ENCODE measurements at places on chromosomes 3 and 15.

- peak; percentile 33 for DNase-seq
These were observed 534.6 kb upstream of the ATP11B start for GRCh38 chr3:182258538-182259177.

DNA sequence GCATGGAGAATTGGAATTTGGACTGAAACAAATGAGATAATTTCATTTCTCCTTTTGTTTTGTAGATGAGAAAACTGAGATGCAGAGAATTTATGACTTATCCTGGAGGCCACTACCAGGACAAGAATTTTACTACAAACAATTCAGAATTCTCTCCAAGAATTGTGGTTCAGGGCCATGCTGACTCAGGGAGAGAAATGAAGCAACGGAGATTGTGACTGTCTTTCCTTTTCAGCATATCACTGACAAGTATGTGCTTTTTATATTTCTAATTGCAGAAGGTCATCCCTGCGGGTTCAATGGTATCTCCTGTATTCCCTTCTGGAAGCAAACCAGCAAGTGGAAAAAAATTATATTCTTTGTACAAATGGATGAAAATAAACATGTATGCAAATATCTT is 170.8 kb upstream of the MITF start:
- DNase-seq = peak; percentile 10

GRCh38 chr3:71454512-71455403 is 128.8 kb downstream of the FOXP1 start:
- no peak for DNase-seq

DNA sequence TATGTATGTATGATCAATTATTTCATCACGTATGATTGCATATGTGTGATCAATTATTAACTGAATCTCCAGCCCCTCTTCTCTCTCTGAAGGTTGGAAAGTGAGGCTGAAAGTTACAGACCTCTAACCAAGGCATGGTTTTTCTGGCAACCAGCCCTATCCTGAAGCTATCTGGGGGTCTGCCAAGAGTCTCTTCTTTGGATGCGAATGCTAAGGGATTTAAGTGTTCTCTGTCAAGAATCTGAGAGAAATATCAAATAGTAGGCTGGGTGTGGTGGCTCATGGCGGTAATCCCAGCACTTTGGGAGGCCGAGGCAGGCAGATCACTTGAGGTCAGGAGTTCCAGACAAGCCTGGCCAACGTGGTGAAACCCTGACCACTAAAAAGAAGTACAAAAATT is 8.1 kb downstream of the NKTR start:
- peak; percentile 21 for DNase-seq

DNA sequence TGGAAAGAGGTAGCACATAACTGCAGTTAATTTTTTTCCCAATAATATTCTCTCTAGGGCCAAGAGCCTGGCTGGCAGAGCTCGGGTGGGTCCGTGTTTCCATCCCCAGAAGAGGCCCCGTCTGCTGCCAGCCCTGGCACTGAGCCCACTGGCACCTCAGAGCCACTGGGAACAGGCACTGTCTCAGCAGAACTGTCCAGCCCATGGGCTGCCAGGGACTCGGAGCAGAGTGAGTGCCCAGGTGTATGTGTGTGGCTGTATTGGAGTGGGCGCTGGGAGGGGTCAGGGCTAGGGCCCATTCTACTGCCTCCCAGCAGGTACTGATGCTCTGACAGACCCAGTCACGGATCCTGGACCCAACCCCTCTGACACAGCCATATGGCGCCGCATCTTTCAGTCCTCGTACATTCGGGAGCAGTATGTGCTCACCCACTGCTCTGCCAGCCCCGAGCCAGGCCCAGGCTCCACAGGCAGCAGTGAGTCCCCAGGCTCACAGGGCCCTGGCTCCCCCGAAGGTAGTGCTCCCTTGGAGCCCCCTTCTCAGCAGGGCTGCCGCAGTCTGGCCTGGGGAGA is 8.9 kb downstream of the VWA5B2 start:
- DNase-seq = no peak

DNA sequence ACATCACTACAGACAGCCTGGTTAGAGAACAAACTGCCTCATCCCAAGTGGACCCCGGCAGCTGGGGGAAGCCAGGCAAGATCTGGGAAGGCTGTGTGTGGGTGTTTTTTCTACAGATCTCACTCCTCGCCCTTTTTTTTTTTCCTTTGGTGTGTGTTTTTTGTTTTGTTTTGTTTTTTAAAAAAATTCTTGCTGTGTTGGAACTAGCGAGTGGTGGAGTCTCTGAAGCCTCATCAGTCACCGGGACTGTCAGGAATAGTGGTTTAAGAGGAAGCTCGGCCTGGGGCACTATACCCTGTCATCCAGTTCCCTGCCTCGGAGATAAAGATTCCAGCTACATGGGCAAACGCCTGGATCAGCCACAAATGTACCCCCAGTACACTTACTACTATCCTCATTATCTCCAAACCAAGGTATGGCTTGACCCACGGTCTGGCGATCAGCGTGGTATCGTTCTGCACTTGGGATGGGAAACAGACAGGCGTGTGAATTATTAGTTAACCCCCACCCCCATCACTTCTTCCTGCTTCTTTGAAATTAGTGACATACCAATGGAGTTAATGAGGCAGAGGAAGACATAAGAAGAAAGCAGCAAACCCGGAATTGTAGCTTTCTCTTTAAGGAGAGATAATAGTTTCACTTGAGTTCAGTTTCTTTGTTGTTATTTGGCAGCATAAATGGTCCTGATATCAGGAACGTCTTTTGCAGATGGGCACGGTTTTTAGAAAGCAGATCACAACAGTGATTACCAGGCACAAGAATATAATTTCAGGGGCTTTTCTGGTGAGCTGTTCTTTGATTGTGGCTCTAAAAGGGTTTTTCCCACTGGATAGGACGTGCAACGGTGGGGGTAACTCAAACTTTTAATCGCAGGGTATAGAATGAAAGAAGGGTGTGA is 722 bp downstream of the RBMS3 start:
- peak; percentile 47 for DNase-seq

DNA sequence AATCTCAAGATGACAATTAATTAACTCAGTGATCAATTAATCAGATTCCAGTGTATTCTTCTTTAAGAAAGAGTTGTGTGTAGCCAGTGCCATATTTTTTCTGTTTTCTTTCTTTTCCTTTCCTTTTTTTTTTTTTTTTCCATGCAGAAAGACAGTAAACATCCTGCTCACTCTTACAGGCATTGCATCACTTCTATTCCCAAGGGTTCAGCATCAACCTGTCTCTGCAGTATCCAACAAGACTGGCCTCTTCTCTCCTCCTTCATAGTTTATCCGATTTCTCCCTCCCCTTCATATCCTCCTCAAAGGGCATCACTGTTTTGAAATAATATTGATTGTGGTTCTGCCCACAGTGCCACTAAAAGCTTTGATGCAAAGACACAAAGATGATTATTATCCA is 17.0 kb upstream of the SLC9A9 start:
- DNase-seq = peak; percentile 10

- DNase-seq = peak; percentile 72
These were observed at the start of gene ABHD6 for GRCh38 chr3:58237238-58237940. ABHD6 (plus strand) TSS chr3:58237792; CDS start chr3:58256587, 18,795 bp downstream.

DNA sequence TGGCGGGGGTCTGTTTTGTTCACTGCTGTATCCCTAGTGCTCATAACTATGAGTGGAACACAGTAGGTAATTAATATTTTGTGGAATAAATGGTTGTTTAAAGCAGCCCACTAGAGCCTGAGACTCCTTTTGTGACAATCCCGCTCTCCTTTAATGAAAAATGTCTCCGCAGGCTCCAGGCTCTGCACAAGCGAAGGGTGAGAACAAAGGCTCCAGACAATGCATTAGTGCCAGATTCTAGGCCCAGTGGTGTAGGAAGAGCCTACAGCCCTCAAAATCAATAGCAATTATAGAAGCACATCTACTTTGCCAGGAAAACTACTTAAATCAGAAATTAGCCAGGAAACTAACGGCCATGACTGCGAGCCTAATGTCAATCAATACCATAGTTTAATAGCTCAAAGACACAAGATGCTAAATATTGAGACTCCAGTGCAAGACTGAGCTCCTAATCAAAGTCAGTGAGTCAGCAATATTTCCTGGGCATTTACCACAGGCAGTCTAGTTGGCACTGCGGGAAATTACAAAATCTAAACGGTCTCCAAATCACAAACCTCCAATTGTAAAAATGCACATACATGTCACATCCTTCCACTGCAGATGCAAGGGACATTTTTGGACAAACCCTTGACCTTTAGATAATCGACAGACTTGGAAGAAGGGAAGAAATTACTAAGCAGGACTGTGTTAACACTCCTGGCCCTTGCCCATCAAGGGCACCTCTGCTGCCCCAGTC is 2.3 kb downstream of the ANXA2 start:
- DNase-seq = no peak

GRCh38 chr3:73469331-73469730 is 155.4 kb downstream of the PDZRN3 start:
- DNase-seq = no peak

GRCh38 chr3:60056404-60056803 is 1006.6 kb upstream of the CFAP20DC start:
- DNase-seq = no peak

- no peak for DNase-seq
These were observed 150.5 kb downstream of the WDR76 start for GRCh38 chr15:43977072-43977884.

DNA sequence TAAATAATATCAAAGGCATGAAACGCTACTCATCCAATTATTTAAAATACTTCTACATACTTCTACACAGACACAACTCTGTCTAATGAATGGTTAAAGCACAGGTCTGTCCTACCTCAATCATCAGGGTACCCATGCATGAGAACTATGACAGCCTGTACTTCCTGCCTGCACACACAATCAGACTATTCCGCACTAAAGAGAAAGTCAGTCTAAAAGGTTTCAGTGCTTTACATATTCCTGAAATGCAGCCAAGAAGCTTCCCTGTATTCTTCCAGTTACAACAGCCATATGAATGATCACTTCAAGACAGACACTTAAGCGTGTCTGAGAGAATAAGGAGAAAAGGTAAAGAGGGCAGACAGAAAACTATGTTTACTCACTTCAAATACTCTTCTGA is 58.8 kb downstream of the TUBGCP4 start:
- DNase-seq = no peak

DNA sequence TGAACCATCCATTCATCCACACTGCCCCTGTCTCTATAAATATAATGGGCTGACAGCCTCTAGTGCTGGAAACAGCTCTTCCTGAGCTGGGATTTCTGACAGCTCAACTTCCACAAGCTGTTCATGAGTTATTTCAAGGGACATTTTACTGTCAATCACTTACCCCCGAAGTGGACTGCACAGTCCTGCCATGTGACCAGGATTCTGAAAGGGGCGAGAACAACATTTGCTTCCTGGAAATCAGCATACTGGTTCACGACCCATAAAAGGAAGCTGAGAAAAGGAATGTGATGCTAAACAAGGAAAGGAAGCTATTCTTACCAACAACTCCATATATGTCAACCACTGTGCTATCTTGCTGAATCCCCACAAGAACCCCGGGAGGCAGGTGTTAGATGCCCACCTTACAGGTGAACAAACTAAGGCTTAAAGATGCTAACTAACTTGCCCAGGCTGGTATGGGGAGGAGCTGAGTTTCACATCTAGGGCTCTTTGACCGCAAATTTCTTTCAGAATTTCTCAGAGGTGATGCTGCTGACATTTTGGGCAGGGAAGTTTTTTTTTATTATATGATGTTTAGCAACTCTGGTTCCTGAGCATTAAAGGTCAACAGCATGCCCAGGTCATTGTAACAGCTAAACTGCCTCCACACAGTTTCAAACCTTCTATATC is 16.5 kb upstream of the REC114 start:
- DNase-seq = no peak

- DNase-seq = no peak
These were observed 261.1 kb downstream of the EPHB1 start for GRCh38 chr3:135056084-135056730.

DNA sequence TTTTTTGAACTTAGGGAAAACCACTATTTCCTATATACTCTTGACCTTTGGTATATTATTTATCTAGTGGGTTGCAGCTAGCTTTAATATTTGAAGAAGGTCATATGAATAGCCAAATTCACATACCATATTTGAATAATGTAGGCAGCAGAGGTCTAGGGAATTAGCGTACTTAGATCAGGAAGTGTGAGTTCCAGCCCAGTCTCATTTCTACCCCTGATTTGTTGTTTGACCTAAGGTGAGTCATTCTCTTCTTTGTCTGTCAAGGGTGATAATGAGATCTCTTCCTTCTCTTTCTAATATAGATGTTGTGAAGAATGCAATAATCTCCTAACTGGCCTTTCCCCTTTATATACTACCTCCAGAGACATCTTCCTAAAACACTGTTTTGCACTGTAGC is 36.6 kb upstream of the ZPLD1 start:
- no peak for DNase-seq

GRCh38 chr3:71944482-71945065 is 159.6 kb upstream of the PROK2 start:
- DNase-seq = no peak

DNA sequence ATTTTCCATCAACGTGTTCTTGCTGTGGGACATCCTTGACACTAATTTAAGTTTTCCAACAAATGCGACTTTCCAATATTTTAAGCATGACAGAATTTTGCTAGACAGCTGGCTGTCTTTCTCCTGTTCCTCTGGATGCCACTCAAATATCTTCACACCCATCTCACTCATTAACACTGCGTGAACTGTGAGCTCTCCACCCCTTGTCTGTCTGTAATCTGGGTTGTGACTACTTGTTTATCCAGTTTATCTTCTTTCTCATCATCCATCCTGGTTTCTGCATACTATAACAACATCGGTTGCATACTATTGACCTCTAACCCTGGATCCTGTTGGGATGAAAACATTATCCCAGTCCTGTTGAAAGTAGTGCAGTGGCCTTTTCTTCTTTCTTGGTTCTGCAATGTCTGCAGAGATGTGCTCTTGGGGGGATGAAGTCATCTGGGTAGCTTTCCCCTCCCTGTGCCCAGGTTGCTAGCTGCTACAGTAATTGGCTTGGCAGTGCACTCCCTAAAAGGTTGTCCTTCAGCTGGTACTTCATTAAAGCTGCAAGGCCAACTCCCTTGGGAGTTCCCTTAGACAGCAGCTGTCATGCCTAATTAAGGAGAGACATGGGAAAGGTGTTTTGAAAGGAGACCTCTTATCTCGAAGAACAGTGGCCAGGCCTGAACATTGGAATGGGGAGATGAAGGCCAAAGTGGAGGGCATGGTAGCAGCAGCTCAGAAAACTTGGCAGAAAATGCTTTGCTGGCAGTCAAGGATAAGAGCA is 24.7 kb downstream of the KAT2B start:
- DNase-seq = no peak

DNA sequence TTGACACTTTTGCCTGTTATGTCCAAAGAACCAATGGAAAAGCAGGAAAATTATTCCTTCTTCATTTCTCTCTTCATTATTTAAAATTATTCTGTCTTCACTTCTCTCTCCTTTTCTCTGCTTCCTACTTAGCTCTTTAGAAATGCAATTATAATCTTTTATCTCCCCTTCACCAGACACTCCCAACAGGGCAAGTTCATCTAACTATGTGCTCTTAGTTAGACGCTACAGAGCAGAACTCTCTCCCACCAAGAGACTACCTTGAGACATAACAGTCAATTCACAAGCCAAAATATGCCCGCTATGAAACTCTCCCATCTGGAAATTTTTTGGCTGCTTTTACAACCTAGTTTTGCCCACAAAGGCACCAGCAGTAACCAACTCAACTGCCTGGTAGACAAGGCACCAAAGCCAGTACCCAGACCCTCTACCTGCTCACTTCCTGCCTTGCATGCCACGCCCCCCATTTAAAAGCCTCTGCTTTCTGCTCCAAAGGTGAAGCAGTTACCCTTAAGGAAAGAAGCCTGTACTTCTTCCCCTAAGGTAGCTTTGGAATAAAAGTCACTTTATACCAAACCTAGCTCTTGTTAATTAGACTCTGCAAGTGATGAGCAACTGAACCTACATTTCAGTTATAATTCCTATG is 28.1 kb downstream of the CCRL2 start:
- no peak for DNase-seq
